ENCODE measurements at places on chromosomes 1 and 21.

- no peak for DNase-seq
Observed at GRCh38 chr1:226433341-226433720, 25.4 kb upstream of the PARP1 start.

- DNase-seq, result peak; percentile 80
Observed at GRCh38 chr1:248804771-248805681, 20.7 kb downstream of the SH3BP5L start.

- DNase-seq, result no peak
Observed at GRCh38 chr1:29002792-29003191, 88.4 kb downstream of the EPB41 start.

GRCh38 chr1:17236779-17237560, 11.9 kb upstream of the PADI3 start:
- DNase-seq, result peak; percentile 94

Measured in suppressor macrophage treated with lipopolysaccharide for 4 hours (primary cell).